Hindlimb muscle (tissue), 1 donor: ENCODE measurements at places on chromosomes 12 and 14.

DNA sequence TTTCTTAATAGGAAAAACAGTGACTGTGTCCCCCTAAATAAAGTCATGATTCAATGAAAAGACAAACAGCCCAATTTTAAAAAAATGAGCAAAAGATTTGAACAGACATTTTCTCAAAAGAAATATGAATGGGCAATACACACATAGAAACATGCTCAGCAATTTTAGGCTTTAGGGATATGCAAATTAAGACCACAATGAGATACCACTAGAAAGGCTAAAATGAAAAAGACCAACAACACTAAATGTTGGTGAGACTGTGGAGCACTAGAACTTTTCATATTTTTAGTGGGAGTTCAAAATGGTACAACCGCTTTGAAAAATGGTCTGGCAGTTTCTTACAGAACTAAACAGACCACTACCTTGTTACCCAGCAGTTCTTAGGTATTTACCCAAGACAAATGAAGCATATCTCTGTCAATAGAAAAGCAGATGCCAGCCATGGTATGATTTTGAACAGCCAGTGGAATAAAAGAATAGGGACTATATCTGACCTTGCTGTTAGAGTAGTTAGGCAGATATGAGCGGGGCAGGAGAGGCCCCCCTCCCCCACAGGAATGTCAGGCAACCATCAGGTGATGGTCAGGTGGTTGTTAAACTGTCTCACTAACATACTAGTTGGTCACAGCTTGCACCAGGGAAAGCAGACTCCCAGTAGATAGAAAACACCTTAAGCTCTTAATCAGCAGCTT, 108.8 kb downstream of the PRKCH start:
- no peak for DNase-seq

GRCh38 chr14:93230539-93230938, 23.5 kb downstream of the UBR7 start:
- no peak for DNase-seq

- DNase-seq, result no peak
Observed at GRCh38 chr14:105894978-105895881, 368.8 kb downstream of the TMEM121 start.

DNA sequence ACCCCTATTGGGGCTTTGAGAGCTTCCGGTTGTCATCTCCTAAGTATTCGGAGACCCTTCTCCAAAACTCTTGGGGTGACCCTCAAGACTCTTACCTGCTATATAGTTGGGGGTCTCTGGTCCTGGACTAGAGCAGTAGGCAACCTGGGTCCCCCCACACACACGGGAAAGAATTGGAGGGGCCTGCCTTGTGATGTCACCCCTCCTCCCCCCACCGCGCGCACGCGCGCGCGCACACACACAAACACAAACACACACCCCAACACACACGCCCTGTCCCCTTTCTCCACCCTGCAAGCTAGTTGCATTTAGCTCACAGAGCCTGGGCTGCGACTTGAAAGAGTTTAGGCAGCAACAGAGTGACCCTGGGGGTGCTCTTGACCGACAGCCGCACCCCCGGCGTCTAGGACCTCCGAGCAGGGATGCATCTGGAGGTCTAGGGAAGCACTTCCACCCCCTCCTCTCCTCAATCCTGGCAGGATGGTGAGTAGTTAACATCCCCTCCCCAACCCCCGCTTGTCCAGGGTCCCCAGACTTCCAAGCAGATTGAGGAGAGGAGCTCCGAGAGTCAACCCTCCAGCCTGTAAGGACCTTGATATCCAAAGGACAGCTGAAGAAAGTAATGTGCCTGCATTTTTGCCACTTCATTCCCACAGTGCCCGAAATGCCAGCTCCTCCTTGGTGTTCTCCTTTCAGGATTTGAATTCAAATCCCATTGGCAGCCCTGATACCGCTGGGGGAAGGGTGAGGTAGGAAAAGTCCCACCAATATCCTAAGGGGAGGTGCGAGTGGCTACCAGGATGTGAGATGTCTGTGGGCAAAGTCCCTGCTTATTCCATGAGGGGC, 1.4 kb upstream of the DNAJC14 start:
- DNase-seq, result peak; percentile 93

DNA sequence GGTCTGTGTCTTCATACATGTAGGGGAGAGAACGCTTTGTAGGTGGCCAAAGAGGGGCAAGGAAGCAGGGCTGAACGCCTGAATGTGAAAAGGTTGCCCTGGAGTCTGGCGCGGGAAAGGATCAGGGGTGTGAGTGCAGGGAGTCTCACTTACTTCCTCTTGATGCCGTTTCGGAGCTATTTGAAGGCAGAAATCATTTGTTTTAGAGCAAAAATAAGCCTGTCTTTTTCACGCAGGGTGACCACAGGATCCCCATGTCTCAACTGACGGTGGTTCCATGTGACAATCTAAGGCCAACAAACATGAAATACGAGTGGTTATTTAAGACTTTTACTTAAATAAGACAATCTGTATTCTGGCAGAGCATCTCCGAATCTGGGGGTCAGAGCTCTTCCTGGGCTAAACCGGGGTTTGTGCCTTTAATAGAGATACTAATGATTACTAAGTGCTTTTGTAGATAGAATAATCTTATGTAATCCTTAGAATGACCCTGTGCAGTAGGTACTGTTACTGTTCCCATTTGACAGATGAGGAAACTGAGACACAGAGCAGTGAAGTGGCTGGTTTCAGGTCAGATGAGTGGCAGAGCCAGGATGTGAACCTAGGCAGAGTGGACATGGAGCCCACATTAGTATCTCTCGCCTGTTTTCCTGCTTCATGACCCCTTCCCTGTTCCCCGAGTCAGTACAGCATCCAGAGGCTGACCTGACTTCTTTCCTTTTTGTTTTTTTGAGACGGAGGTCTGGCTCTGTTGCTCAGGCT, 1.9 kb downstream of the BRI3BP start:
- DNase-seq, result no peak

DNA sequence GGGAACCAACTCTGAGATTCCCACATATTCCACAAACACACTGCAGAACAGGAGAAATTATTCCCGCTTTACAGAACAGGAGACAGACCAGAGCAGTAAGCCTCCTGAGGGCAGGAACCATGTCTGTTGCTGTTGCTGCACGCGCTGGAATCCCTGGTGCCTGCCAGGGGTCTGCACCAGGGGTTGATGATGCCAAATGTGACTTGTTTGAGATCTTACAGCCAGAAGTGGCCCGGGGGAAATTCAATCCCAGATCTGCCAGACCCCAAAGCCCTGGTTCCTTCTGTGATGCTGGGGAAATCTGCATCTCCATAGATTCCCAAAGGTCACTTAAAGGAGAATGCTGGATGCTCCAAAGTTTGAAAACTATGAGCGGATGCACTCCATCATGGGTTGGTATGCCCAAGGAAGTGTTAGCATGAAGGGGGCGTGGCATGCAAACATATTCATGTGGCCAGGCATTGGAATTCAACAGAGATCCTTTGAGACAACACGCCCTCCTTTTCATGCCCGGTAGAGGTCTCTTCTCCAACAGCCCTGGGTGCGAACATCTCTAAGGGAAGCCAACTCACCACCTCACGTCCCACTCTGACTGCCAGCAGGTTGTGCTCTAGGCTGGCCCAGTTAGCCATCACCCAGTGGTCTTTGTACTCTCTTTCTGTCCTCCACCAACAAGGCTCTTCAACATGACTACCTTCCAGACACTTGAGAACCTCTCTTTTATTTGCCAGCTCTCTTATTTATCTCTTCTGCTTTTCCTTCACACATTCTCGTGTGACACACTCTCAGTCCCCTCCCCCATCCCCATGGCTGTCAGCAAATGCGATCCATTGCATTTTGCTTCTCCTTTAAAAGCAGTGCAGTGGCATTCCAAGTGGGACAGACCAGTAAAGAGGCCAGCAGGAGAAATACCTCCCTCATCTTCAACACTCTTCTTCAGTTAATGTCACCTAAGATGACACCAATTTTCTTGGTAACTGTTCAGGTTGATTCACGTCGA, 131.3 kb downstream of the ZFP36L1 start:
- no peak for DNase-seq

DNA sequence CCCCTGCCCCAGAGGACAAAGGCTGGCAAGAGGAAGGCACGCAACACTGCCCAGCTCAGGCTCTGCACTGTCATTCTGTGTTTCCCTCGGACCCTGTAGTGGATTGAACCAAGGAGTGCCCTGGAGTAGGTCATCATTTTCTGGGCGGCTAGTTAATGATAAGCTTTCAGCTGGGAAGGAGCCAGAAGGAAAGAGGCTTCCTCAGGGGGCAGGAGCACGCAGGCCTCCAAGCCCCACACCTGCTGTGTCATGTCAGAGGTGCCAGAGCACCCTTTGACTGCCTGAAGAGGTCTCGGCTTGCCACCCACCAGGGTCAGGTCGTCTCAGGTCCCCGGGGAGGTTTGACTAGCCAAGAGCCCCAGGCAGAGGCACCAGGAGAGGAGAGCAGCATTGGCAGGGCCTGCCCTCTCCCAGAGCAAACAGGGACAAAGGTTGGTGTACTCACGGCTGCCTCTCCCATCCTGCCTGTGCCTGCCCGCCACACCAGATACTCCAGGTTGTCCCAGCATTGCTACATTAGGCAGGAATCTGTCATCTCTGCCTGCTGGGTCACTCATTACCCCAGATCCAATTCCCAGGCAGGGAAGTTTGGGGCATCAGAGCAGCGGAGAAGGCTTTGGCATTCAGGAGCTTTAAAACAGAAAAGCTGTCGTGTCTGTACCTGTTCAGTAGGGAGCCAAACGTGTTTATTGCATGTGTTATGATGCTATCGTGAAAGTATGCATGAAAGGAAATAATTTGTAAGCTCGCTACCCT, 33.5 kb upstream of the ATP2A2 start:
- no peak for DNase-seq

- DNase-seq, result peak; percentile 11
Observed at GRCh38 chr14:22178333-22178839, 410.6 kb downstream of the DAD1 start.

DNA sequence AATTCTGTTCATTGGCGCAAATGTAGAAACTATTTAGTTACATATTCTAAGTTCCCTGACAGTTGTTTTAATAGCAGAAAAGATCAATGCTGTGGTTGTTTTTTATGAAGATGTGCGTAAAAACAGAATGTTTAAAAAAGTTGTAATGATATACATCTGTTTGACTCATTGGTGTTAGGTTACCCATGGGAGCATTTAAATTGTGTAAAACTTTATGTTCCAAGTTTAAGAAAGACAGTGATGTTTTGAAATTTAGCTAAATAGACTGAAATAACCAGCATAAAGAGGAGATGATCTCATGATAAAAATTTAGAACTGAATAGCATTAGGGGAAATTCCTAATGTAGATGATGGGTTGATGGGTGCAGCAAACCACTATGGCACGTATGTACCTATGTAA, 3.6 kb downstream of the PELI2 start:
- no peak for DNase-seq

- DNase-seq, result no peak
Observed at GRCh38 chr14:65302571-65303189, 109.8 kb upstream of the FUT8 start.

DNA sequence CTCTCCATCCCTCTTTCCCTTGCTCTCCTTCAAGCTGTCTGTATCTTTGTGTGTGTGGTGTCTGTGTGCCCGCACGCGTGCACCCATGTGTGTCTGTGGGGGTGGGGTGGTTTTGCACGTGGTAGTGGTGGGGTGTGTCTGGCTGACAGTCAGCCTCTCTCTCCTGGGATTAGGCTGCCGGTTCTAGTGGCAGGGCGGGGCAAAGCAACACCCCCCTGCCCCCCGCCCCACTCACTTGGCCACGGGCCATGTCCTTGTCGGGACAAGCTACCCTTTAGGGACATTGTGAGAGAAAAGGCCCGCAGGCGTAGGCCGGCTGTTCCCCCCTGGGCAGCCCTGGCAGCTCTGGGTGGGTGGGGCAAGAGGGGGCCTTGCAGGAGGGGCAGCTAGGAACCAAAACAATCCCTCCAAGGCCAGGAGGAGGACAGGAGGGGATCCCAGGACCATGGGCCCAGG, 182.6 kb downstream of the ALG10 start:
- no peak for DNase-seq

DNA sequence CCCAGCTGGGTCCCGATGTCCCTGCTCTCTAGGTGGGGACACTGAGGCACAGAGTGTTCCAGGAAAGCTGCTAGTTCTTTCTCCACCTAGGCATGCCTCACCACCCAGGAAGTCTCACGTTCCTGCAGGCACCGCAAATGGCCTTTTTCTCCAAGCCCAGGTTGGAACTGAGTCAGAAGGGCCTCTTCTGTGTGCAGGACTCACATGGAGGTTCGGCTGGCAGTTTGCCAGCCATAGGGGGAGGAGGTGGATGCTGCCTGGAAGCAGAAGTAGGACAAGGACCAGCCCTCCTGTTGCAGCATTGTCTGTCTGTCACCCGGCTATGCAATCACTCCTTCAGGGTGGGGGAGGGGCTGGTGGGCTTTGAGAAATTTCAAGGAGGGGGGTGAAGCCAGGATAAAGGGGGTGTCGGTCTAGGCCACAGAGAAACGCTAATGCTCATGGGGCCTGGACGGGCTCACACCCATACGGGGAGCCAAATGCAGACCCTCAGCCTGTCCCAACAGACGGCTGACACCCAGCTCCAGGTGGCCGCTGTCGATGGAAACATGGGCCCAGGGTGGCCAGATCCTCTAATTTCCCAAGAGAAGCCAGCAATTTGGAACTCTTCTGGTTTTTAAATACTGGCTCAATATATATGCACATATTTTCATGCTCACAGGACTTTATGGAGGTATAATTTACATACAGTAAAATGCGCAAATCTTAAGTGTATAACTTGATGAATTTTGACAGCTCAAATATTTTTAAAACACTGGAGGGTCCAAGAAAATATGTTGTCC, 120.5 kb downstream of the PHETA1 start:
- no peak for DNase-seq

DNA sequence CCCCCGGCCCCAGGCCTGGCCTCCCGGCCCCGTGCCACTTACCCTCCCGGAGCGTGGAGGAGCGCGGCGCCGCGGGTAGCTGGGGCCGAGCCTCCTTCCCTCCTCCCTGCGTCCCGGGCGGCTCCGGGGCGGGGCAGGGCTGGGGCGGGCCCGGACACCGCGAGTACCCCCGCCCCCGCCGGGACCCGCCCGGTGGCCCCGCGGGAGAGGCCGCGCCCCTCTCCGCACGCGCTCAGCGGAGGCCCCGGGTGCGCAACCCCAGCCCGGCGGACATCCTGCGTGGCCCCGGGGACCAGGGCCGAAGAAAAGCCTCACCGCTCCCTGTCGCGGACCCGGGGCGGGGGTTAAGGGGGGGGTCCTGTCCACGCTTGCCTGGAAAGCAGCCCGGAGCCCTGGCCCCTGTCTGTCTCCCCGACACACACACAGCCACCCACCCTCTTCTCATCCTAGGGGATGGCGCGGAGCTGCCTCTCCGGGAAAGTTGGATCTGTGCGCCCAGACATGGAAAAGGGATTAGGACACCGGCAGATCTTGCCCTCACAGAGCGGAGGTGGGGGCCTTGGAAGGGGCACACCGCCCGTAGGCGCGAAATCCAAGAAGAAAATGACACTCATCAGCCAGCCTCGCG, at the start of gene SYNE3:
SYNE3 (minus strand) TSS at position 97 of the 628 bp plus-strand sequence. CDS start 40,829 bp downstream, outside the sequence.
- DNase-seq, result no peak

- no peak for DNase-seq
Observed at GRCh38 chr14:59299731-59300130, 111.3 kb downstream of the DAAM1 start.

GRCh38 chr14:35285168-35286002, 6.8 kb upstream of the PSMA6 start:
- no peak for DNase-seq
